ENCODE measurements at places on chromosomes 5 and 9.

DNA sequence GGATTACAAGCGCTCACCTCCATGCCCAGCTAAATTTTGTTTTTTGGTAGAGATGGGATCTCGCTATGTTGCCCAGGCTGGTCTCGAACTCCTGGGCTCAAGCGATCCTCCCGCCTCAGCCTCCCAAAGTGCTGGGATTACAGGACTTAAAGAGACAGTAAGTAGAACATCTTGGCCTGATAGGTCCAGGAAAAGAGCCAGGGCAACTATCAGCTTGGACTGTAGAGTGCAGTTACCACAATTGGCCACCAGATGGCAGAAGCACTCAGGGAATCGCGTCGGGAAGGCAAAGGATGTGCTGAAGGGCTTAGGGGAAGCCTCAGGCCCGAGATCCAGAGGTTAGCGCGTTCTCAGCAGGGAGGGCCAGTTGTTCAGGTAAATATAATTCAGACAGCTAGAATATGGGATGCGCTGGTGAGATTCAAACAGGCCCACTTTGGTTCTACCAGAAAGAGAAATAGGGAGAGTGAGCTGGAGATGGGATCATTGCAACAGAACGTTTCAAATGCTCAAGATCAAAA is 21.5 kb downstream of the C9orf57 start:
- peak; percentile 57 for DNase-seq

GRCh38 chr5:168260353-168261226 is 30.9 kb upstream of the WWC1 start:
- no peak for DNase-seq

DNA sequence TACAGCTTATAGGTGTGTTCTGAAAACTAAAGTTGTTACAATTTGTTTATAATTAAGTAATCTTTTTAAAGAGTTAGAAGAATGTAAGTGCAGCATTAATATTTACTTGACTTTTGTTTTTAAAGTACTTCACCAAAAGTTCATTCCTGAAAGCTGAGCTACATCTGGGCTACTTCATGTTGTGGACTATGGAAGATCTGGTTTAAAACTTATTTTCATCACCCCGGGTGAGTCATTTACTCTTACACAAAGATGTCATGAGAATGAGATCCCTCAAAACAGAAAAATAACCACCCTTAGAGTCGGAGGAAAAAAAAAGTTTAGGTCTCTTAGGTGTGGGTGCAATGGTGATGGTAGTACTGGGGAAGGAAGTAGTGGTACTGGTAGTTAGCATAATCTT is 5.1 kb downstream of the POU5F2 start:
- no peak for DNase-seq

DNA sequence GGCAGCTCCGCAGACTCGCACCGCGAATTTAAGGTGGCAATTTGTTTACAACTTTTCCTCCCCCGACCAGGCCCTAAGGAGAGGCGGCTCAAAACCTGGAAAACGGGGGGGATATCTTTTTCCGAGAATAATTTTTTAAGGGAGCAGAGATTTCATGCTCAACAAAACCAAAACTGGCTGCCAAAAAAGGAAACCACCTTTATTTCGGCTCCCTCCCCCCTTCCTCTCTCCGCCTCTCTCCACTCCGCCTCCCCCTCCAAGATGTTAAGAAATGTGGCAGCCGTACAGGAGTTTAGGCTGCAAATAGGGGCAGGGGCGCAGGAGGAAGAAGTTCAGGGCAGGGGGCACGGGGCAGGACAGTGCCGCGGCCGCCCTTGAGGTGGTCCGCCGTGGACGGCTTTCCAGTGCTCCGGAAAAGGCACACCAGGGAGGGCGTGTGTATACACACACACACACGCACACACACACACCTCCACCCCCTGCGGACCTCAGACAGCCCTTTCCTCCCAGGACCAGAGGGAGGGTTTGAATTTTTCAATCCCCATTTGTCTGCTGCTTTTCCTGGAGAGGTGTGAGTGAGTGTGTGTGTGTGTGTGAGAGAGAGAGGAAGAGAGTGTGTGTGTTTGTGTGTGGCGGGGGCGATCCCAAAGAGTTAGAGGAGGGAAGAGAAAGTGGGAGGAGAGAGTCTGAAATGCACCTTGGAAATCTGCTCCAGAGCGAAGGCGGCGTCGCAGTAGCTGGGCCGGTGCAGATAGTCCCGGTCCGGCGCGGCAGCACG is 9.1 kb downstream of the PTCH1 start:
- no peak for DNase-seq

GRCh38 chr5:77620405-77620804 is 18.1 kb downstream of the OTP start:
- DNase-seq, result no peak

DNA sequence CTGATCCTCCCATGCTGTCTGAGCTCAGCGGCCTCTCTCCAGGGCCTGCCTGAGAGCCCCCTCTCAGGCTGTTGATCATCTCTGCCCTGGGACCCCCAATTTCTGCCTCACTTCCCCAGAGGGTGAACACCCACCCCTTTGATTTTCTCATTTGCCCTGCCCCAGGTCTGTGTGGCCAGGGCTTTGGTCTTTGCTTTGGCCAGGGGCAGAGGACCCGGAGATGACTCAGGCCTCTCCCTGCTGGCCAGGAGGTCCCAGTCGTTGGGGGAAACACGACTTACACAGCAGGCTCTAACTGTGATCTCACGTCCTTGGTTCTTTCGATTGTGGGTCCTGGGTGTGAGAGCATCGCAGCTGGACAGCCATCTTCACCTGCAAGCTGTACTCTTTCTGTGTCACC is 1.1 kb upstream of the ADAMTS2 start:
- no peak for DNase-seq

GRCh38 chr5:126656401-126657007 is 55.8 kb downstream of the PHAX start:
- DNase-seq, result no peak

DNA sequence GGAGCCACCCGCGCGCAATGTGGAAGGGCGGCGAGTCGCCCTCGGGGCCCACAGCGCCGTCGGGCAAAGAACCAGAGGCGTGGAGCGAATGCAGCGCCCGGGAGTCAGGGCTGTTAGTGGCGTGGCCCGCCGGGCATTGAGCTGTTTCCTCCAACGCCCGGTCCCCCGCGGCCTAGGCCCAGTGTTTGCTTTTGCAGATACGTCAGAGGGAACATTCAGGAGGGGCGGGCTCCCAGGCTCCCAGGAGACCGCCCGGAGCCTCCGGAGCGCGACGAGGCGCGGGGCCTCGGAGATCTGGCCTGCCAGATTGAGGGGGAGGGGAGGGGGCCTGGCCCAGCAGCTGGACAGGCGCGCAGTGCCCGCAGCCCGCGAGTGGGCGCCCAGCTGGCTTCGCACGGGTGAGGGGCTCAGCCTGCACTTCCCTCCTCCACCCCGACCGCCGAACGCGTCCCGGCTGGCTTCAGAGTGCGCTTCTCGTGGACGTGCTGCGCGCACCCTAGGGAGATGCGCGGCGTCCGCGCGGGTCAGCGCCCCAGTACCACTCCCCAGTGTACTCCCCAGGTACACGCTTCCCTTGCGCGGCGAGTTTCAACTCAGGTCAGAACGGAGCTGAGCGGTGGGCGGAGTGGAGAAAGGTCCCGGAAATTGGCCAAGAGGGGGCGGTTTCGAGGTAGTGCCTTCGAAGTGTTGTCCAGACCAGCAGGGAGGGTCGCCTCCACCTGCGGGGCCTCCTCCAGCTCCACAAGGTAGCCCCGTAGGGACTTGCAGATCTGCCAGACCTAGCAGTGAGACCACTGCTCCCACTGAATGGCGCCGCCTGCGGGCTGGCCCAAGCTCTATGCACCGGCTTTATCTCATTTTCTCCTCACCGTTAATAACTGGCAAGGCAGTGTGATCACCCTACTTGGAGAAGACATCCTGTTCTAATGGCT is 130.4 kb downstream of the TMEM174 start:
- no peak for DNase-seq

DNA sequence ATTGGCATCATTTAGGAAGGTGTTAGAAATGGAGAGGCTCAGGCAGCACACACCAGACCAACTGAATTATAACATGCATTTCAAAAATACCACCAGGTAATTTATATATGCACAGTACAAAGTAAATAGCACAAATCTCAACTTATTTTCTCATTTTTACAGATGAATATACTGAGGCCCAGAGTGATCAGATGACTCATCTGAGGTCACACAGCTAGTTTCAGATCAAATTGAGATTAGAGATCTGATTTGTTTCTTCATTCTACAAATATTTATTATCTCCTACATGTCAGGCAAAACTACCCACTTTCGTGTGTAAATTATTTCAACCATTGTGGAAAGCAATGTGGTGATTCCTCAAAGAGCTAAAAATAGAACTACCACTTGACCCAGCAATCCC is 507.1 kb downstream of the TLE4 start:
- no peak for DNase-seq

- DNase-seq, result no peak
Measured at GRCh38 chr5:153157156-153157555, 333.3 kb upstream of the GRIA1 start.

DNA sequence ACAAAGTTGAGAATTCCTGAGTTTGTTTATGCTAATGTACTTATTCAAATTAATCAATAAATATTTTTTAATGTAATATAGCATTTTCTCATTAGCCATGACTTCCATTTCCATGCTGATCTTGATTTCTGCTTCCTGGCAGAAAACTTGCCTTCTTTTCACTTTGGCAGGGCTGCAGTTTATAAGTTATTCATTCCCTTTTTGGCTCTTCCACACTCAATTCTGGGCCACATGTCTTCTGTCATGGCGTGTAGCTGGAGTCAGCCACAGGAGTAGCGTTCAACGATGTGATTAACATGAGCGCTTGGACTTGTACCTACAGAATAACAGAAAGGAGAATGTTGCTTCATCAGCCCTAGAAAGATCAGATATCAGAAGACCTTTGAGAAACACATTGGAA is 172.9 kb downstream of the CFAP90 start:
- no peak for DNase-seq

- peak; percentile 98 for DNase-seq
Measured at GRCh38 chr9:133429641-133430161, 7.5 kb downstream of the ADAMTS13 start.

DNA sequence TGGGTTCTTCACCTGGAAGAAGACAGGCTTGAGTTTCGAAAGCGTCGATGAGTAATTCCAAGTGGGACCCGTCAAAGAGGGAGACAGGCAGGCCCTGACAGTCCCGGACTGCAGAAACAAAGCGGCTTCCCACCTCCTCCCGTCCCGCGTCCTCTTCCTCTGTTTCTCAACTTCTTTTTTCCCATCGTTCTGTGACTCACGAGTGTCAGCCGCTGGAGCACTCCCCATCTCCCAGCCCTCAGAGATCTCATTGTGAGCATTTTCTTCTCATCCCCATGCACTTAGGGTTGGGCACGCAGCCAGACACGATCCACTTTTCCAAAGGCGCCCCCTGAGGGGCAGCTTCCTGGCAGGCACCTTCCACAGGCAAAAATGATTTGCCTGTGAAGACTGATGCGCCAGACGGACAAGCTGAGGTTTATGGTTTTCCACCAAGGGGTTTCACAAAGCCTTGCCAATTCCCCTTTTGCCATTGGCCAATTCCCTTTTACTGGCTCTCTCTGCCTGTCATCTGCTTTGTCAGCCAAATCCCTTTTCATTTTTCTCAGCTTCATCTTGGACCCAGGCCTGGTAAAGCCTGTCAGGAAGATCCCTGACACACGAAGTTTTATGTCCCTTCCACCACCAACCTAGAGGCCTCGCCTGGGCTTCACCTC is 86.5 kb upstream of the ANKRD55 start:
- no peak for DNase-seq

GRCh38 chr5:80054682-80055081 is 19.5 kb downstream of the THBS4 start:
- peak; percentile 37 for DNase-seq

DNA sequence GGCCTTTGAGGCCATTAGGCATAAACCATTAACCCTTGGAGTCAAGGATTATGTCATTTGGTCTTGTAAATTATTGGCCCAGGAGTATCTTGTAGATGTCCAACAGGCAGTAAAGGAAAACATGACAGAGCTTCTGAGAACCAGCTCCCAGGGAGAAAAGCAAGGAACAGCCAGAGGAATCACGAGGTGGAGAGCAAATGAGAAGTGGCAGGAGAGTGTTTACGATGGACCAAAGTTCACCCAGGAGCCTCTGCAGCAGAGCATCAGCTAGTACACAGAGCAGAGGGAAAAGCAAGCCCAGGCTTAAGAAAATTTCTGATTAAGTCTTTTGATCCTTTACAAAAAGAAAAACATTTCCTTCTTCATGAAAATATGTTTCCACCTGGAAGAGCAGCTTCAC is 206.2 kb downstream of the NDUFS4 start:
- DNase-seq, result no peak

- DNase-seq, result no peak
Measured at GRCh38 chr9:38342096-38342495, 50.4 kb upstream of the ALDH1B1 start.

DNA sequence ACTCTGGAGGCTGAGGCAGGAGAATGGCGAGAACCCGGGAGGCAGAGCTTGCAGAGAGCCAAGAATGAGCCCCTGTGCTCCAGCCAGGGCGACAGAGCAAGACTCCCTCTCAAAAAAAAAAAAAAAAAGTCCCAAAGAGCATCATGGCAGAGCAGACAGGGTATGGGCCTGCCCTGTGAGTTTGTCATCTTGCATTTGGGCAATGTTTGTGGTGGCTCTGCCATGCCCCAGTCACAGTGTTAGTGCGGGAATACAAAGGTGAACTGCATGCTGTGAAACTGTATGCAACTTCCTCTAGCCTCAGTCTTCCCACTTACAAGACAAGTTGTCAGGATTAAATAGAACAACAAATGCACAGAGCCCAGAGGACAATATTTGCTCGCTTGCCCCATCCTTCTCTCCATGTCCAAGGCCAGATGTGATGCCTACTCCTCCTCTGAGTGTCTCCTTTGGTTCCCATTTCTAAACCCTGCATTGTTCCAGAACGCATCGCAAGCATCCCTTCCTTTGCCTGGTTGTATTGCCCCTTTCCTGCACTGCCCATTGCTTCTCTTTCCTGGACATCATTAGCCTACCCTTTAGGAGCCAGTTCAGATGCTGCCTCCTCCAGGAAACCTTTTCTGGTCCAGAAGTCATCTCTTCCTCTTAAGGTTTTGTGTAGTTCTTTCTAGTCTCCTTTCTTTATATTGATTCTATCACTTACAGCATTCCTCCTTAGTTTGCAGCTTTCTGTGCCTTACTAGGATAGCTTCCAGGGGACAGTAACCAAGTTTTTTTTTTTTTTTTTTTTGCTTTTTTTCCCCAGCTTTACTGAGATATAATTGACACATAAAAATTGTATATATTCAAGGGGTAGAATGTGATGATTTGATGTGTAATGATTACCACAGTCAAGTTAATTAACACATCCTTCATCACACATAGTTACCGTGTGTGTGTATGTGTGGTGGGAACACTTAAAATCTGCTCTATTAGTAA is 69.0 kb upstream of the TNFAIP8 start:
- DNase-seq, result no peak

DNA sequence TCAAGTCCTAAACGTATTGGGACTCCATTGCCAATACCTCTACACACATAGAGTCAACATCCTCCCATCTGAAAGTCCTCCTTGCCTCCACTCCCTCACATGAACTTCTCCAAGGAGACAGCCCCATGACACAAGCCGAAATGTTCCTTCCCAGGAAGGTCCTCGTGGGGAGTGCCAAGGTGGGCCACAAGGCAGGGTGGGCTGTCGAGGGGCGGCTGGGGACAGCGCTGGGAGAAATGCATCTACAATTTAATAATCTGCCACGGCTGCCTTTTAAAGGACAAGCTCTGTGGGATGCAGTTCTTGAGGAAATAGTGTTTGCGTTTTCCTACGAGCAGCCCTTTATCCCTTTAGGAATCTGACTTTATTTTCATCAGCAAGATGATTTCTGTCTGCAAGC is 138.7 kb downstream of the GABBR2 start:
- DNase-seq, result no peak
